ENCODE measurements at places on chromosomes 2 and 18. TPM values are rescaled to one million over a fixed set of nuclear protein-coding genes. Genes with fewer than 3 reads are reported as not detected.
A peak's percentile ranks its signal among the peaks of the same experiment; 100 is the strongest.

Gene LIMS2
- 4.0 TPM for total RNA-seq

Gene GYPC
- 46.9 TPM for total RNA-seq

GRCh38 chr18:76943542-76944339, 121.4 kb downstream of the ZNF236 start:
- H3K4me1 ChIP-seq = no peaks in the 10 kb centered on the region
- H3K27ac ChIP-seq = peak overlapping the region; percentile 18
- H3K4me3 ChIP-seq = no peak overlapping the region
- H3K36me3 ChIP-seq = no peaks in the 10 kb centered on the region
- no peaks in the 10 kb centered on the region for H3K27me3 ChIP-seq
- peak; percentile 46 for DNase-seq

Gene TMEM200C
- 3.1 TPM for total RNA-seq

DNA sequence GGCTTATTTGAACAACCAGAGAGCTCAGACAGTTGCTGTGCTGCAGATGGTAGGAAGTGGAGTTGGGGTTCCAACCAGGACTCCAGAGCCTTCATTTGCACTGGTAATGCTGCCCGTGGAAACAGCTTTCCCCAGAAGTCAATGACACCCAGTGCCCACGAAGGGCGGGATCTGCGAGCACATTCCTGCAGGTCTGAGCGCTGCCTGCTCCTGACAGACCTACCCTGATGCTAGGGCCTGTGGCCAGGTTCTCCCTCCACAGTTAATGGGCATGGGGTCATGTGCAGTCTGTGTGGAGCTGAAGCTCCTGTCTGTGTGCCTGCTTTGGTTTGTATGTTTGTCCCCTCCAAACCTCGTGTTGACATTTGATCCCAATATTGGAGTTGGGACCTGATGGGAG, 299.0 kb upstream of the HS6ST1 start:
- DNase-seq = no peak
- no peaks in the 10 kb centered on the region for H3K27me3 ChIP-seq
- no peaks in the 10 kb centered on the region for H3K36me3 ChIP-seq
- H3K4me1 ChIP-seq = no peaks in the 10 kb centered on the region

DNA sequence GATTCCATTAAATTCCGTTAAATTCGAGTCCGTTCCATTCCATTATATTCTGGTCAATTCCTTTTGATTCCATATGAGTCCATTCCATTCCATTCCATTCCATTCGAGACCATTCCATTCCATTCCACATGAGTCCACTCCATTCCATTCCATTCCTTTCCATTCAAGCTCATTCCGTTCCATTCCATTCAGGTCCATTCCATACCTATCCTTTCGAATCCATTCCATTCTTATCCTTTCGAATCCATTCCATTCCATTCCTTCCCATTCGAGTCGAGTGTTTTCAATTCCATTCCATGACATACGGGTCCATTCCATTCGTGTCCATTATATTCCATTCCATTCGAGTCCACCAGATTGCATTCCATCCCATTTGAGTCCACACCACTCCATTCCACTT, 1127.4 kb downstream of the RPIA start:
- no peak overlapping the region for H3K27ac ChIP-seq
- H3K27me3 ChIP-seq = no peaks in the 10 kb centered on the region
- no peak for DNase-seq
- H3K4me3 ChIP-seq = peak overlapping the region; percentile 8

- no peak for DNase-seq
- no peak overlapping the region for H3K4me3 ChIP-seq
- no peaks in the 10 kb centered on the region for H3K36me3 ChIP-seq
These were observed 133.1 kb downstream of the DYSF start for GRCh38 chr2:71586471-71586870.

DNA sequence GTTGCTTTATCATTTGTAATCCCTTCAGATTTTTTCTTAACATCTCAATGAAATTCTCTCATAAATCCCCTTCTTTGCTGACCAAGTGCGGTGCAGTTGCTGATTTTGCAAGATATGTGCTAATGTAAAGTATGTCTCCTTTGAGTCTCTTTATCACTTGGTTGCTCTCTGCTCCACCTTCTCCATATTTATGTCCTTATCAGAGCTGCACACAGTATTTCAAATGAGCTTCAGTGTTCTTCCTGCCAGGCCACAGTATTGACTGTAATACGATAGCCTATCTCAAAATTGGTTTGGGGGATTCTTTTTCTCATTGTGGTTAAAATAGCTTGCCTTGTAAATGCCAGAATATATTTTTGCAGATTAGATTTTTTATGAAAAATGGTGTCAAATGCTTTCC, 32.2 kb downstream of the MAIP1 start:
- H3K36me3 ChIP-seq = no peaks in the 10 kb centered on the region
- no peaks in the 10 kb centered on the region for H3K27me3 ChIP-seq
- H3K4me3 ChIP-seq = no peak overlapping the region
- no peak for DNase-seq

DNA sequence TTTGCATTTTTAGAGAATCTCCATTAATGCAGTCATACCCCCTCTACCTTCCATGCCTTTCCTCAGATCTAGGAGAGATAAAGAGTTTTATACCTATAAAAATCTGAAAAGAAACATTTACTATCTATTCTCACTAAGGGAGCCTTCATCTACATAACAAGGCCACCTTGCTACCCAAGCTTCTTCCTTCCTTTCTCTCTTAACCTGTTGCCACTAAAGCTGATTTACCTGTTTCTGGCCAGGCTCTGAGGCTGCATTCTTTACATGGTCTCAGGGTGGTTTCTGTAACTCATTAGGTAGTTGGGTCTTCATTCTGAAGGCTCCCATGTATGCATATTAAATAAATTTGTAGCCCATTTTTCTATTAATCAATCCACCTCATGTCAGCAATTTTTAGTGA, 391.6 kb downstream of the DLGAP1 start:
- no peaks in the 10 kb centered on the region for H3K36me3 ChIP-seq
- no peak overlapping the region for H3K4me3 ChIP-seq
- no peaks in the 10 kb centered on the region for H3K27me3 ChIP-seq
- no peak for DNase-seq
- no peaks in the 10 kb centered on the region for H3K4me1 ChIP-seq

DNA sequence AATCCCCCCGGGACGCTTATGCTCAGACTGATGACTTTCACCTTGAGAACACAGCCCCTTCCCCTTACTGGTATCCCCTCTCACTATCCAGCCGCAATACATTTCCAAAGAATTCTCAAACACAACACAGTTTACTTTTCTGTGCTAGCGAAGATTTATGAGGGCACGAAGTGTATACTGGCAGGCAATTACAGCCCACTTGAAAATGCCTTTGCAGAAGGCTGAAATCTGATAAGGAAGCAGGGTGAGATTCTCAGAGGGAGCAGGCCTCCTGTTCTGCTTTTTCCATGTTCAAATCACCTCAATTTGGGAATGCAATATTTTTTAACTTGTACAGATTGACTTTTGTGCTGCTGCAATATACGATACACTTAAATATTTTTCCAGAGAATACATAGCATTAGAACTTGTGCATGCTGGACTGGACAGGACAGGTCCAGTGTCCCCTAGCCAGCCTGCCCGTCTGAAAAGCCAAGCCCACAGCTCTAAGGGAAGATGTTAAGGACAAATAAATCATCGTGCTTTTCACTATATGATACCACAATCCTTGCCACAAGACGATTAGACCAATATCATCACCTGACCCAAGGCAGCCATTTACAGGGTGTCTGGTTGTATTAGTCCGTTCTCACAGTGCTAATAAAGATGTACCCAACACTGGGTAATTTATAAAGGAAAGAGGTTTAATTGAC, 262.1 kb downstream of the EPHA4 start:
- peaks cover 26% of the 10 kb centered on the region for H3K4me1 ChIP-seq
- H3K4me3 ChIP-seq = no peak overlapping the region
- peak overlapping the region; percentile 0 for H3K27ac ChIP-seq
- no peaks in the 10 kb centered on the region for H3K36me3 ChIP-seq
- no peaks in the 10 kb centered on the region for H3K27me3 ChIP-seq

DNA sequence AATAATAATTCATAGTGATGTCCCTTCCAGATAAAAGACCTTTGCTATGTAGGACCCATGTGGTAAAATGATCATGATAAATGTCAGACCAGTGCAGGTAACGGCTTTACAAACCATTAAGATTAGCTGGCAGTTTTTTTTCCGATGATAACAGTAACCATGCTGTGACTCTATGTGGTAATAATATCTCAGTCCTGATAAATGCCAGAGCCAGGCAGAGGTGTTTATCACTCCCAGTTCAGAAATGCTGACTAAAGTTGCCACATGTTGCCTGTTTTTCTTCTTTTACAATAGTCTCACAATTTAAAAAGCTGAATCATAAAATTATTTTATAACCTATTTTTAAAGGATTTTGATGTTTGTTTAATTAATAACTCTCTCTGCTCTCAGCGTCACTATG, 565.1 kb downstream of the ARHGAP15 start:
- peak; percentile 31 for DNase-seq
- H3K27me3 ChIP-seq = no peaks in the 10 kb centered on the region
- no peak overlapping the region for H3K4me3 ChIP-seq
- no peaks in the 10 kb centered on the region for H3K36me3 ChIP-seq
- H3K4me1 ChIP-seq = peaks cover 10% of the 10 kb centered on the region

Gene KIF1A
- total RNA-seq = 16.5 TPM

- no peak overlapping the region for H3K4me3 ChIP-seq
- H3K4me1 ChIP-seq = no peaks in the 10 kb centered on the region
- H3K27ac ChIP-seq = no peak overlapping the region
- no peak for DNase-seq
- H3K27me3 ChIP-seq = no peaks in the 10 kb centered on the region
- no peaks in the 10 kb centered on the region for H3K36me3 ChIP-seq
These were observed 332.4 kb upstream of the KYNU start for GRCh38 chr2:142545036-142545435.

DNA sequence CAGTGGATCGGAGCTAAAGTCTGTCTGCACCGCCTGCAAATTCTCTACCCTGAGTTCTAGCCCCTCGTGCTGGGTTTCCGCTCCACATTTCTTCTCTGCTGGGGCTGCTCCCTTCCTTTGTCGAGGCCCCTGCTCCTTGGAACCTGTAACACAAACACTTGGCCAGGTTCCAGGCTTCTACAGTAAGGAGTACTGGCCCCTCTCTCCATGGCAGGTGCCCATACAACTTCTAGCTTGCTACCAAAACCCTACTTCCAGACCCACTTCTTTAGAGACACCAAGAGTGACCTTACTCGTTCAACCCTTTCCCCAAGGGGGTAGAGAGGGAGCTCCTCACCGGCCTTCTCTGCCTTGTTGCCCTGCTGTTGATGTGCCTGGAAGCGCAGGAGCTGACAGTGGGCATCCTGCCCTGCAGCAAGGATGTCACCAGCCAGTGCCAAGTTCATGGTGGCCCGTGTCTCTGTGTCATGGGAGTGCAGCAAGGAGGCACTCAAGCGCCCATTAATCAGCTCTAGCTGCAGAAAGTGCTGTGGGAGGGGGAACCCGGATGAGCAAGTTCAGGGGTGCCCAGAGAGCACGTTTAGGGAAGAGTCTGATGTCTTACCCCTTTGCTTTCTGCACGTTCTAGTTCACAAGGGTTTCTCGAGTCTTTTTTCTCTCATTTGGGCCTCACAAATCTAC, 1.1 kb downstream of the PREB start:
- H3K27ac ChIP-seq = no peak overlapping the region
- no peaks in the 10 kb centered on the region for H3K27me3 ChIP-seq
- H3K4me3 ChIP-seq = peak overlapping the region; percentile 91
- peaks cover 10% of the 10 kb centered on the region for H3K4me1 ChIP-seq

- H3K27me3 ChIP-seq = no peaks in the 10 kb centered on the region
- DNase-seq = no peak
- H3K27ac ChIP-seq = no peak overlapping the region
- no peak overlapping the region for H3K4me3 ChIP-seq
- peaks cover 12% of the 10 kb centered on the region for H3K4me1 ChIP-seq
These were observed 4.0 kb upstream of the HNMT start for GRCh38 chr2:137960223-137960622.

DNA sequence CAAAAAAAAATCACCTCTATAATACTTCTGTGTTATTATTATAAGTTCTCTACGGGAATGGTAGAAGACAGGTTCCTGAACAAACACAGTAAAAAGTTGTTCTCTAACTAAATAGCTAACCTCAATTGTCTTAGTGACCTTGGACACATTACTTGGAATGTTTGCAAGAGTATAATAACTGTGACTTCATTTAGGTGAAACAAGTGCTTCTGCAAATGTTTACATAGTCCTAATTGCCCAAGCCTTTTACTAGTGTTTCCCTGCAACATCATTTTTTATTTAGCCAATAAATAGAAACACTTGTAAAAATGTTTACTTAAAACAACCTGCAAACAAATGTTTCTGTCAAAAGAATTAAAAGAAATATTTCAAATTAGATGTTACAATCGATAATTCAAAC, 9.9 kb downstream of the PLEKHM3 start:
- H3K27ac ChIP-seq = peak overlapping the region; percentile 38
- no peaks in the 10 kb centered on the region for H3K36me3 ChIP-seq
- peaks cover 27% of the 10 kb centered on the region for H3K4me1 ChIP-seq
- no peak overlapping the region for H3K4me3 ChIP-seq
- no peaks in the 10 kb centered on the region for H3K27me3 ChIP-seq

GRCh38 chr18:48924630-48925490, 25.9 kb downstream of the SMAD7 start:
- no peaks in the 10 kb centered on the region for H3K27me3 ChIP-seq
- H3K4me3 ChIP-seq = no peak overlapping the region
- peak overlapping the region; percentile 94 for H3K27ac ChIP-seq

DNA sequence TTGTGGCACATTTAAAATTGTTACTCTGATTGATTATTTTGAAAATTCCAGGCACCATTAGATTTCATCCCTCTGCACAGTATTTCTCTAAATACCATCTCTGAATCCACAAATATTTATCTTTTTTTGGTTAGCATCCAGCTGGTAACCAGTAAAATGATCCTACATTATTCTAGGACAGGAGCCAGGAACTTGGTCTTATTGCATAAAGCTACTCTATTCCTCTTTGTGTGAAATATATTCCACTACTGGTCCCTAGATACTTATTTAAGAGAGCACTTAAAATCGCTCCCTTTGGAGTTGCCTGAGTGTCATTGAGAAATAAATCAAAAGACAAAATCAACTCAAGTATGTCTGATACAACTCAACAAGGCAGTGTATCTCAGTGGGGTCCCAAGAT, 7.4 kb upstream of the MBOAT2 start:
- DNase-seq = no peak
- H3K36me3 ChIP-seq = no peaks in the 10 kb centered on the region
- no peak overlapping the region for H3K4me3 ChIP-seq
- peaks cover 4% of the 10 kb centered on the region for H3K27me3 ChIP-seq

DNA sequence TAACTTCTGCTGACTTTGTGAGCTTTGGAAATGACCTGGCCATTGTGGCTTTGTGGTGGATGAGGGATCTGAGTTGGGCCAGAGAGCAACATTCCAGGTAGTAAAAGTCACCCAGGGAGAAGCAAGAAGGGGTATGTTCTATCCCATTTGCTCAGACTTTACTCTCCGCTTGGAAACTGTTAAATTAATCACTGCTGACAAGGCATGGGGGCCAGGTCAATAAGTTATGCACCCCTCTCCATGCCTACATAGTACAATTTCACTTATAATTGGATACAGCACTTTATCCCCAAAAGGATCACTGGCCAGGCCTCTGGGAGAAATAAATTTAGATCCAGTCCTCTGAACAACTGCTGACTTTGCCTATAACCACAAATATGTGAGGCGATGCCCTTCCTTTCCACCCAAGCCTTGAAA, 92.1 kb downstream of the RPRM start:
- H3K4me1 ChIP-seq = no peaks in the 10 kb centered on the region
- H3K27ac ChIP-seq = no peak overlapping the region
- no peaks in the 10 kb centered on the region for H3K36me3 ChIP-seq
- no peaks in the 10 kb centered on the region for H3K27me3 ChIP-seq
- DNase-seq = no peak

- no peak for DNase-seq
- H3K27ac ChIP-seq = no peak overlapping the region
- H3K36me3 ChIP-seq = no peaks in the 10 kb centered on the region
These were observed 120.9 kb upstream of the DCC start for GRCh38 chr18:52219102-52219501.

Gene CRACDL
- total RNA-seq = 0.47 TPM

Data from hepatocyte (in vitro differentiated cells).